ENCODE measurements at places on chromosomes 5 and 9.

DNA sequence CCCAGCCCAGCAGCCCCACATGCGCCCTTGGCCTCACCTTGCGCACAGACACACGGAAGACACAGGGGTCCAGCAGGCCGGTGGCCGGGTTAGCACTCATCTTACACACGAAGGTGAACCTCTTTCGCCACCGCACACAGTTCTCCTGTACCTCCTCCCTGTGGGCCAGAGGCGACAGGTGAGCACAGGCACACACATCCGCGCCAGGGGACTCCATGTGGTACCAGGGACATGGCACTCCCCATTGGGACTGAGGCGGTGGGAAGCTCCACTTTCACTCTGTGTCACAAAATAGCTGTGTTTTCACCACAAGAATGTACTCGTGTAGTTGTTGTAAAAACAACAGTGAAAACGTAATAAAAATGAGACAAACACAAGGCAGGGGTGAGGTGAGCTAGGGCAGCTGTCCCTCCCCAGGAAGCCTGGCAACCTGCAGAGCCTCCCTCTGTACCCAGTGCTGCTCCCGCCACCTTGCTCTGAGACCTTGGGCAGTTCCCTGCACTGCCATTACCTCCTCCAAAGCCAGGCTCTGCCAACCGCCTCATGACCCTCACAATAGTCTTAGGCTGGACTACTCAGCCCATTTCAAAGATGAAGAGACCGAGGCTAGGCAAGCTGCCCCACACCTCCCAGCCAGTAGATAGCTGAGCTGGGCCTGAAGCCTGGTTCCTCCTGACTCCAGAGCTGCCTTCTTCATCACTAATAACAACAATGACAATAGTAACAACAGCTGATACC lies 16.3 kb upstream of the DPM2 start:
- no peak for DNase-seq

- DNase-seq = no peak
These were observed 4.1 kb upstream of the IARS1 start for GRCh38 chr9:92297611-92298010.

- no peak for DNase-seq
These were observed 51.2 kb downstream of the SIL1 start for GRCh38 chr5:139146809-139147482.

DNA sequence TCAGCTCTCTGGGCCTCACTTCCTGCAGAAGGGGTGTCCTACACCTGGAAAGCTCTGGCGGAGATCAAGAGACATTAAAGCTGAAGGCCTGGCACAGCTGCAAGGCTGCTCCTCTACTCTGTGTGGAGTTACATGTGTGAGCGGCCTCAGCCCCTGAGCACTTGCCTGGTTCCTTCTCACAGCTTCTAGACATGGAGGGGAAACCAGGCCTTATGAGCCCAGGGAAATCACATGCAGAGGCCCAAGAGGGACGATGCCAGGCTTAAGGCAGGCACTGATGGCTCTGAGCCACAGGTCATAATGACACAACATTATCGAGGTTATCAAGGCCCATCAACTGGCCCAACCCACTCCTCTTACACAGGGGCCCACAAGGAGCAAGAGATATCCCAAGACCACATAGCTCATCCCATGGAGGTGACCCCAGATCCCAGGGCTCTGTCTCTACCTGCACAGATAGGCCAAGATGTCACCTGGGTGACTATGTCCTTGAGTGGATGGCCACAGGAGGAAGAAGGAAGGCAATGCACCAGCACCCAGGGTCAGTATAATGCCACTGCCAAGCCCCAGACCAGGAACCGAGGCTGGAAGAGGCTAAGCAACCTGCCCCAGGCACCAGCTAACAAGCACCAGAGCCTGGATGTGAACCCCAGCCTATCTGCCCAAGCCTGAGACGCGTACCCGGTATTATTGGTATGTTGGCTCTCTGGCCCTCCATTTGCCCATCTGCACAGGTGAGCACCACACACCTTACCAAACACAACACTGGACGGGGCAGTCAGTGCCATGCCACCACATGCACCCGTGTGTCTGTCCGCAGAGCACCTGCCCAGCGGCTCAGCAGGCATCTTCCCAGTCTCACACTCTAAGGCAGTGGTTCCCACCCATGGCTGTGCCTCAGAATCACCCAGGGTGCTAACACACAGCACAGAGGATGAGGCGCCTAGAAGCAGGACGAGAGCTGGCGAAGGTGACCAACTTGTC lies 143.3 kb downstream of the GABBR2 start:
- no peak for DNase-seq

DNA sequence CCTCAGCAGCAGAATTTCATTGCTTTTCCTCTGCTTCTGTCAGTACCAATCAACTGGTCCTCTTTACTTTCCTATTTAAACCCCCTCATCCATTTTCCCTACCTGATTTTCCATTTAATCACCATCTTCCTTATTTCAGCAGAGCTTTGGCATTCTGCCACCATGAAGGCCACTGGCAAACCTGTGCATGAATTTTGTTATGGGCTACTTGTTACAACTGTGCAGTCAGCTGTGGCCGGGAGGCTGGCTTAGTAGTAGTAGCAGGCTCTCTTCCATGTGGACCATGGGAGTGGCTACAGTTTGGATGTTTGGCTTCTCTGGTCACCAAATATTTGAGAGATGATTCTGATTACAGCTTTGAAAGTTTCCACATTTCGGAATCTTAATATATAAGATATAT lies 976.6 kb upstream of the SEMA6A start:
- no peak for DNase-seq

DNA sequence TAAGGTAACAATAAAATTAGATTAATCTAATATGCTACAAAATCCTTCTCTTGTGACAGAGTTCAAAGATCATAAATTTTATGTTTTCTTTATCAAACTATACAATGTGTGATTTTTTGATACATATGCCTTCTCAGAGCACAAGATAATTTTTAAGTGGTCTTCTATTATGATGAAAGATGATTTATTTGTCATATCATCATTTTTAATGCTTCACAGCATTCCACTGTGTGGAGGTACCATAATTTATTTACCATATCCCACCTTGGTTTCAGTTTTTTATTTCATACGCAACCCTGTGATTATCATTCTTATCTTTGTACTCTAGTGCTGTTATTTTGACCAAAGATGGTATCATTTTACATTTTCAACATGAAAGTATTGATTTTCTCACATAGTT lies 41.7 kb downstream of the POLK start:
- DNase-seq = no peak

DNA sequence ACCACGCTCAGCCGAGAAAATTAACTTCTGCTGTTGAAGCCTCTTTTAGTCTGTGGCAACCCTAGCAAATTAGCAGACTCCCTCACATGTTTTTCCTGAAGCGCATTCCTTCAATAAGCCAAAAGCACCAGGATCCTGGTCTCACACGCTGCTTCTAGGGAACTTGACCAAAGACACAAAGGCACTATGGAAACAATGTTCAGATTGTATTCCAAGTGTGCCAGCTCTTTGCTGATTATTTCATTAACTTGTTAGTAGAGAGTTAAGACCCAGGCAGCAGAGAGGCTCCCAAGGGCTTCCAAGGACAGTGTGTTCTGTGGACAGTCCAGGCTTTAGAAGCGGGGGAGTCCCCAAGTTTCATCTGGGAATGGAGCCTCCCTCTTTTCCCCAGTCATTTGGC lies 94.4 kb upstream of the BASP1 start:
- DNase-seq = no peak

DNA sequence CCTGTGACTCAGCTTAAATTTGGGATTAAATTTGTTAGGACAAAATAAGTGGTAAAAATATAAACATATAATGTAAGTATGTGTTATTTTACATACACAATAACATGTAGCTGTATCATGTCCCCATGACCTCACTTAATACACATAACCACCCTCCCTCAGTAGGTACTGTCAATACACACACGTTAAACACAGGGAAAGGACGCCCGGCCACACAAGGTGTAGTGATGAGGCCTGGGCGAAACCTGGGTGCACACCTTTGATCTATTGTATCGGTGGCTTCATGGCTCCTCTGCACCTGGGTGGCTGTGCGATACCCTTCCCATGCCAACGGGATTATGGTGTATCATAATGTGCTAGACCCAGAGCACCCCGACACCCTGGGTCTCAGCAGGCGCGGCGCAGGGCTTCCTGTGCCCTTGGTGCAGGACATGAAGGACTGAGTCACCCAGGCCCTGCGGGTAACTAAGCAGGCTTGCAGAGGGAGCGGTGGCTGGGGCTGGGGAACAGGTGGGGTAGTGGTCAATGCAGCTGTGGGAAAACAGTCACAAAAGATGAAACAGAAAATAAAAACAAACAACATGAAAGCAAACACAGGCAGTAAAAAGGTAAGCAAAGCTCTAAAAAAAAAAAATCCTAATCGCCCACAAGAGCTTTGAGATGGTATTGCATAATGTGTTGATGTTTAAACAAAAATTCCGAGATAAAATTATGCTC lies 127.5 kb upstream of the RETREG1 start:
- DNase-seq = no peak

DNA sequence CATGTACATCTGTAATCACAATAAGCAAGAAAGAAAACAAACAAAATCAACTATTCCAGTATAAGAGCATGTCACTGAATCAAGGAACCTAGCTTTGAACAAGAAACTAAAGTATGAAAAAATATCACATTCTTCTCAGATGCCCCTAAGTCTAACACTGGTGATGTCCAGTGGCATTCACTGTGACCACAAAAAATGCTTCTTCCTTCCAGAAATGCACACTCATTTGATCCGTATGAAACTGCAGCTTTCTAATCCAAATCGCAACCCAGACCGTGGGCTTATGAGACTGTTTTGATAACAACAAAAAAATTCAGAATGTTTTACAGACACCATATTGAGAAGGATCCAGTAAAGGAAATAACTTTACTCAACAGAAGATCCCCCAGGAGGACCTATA lies 320.1 kb upstream of the TARS1 start:
- DNase-seq = no peak

- no peak for DNase-seq
These were observed 23.7 kb upstream of the PTGES start for GRCh38 chr9:129776566-129776937.

DNA sequence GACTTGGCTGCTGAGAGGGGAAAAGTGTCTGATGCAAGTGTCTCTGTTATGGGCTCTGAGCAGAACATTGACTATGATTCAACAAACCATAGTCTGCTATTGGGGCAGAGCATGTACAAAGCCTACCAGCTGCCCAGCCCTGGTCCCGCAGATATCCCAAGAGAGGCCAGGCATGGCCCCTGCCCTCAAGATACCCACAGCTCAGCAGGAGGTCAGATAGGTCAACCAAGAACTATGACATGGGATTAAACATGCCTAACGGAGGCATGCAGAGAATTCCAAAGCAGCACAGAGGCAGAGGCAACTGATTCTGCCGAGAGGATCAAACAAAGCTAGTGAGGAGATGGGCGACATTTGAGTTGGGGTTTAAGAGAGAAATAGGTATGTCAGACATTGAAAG lies 39.9 kb upstream of the CPLX2 start:
- DNase-seq = no peak

GRCh38 chr9:35771943-35772342 lies 17.9 kb upstream of the MSMP start:
- DNase-seq = no peak

GRCh38 chr5:73446631-73447529 lies 1.7 kb downstream of the FOXD1 start:
- no peak for DNase-seq

DNA sequence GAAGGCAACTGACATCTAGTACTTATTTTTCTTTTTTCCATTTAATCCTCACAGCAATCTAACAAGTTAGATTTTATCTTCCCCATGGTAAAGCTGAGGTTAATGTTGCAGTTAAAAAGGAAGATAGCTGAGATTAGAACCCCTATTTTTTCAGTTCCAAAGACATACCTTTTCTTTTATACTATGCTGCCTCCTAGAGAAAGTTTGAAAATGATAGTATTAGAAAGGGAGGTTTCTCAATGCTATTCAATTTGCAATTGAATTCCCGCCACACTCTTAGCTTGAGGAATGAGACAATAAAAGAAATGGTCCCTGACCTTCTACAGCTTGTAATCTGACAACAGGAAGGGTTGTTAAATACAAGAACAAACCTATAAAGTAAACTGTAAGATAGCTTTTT lies 195.9 kb upstream of the TRIM32 start:
- DNase-seq = no peak

- DNase-seq = no peak
These were observed 122.8 kb upstream of the PUM3 start for GRCh38 chr9:2966565-2967300.

- DNase-seq = no peak
These were observed 18.2 kb upstream of the FNIP1 start for GRCh38 chr5:131814990-131815389.

- DNase-seq = no peak
These were observed 326.5 kb downstream of the SH3GL2 start for GRCh38 chr9:17905366-17905765.

GRCh38 chr9:113151696-113152630 lies 1.2 kb downstream of the SLC31A2 start:
- DNase-seq = no peak

- peak; percentile 19 for DNase-seq
These were observed 828 bp downstream of the ZSWIM6 start for GRCh38 chr5:61332851-61333320.

DNA sequence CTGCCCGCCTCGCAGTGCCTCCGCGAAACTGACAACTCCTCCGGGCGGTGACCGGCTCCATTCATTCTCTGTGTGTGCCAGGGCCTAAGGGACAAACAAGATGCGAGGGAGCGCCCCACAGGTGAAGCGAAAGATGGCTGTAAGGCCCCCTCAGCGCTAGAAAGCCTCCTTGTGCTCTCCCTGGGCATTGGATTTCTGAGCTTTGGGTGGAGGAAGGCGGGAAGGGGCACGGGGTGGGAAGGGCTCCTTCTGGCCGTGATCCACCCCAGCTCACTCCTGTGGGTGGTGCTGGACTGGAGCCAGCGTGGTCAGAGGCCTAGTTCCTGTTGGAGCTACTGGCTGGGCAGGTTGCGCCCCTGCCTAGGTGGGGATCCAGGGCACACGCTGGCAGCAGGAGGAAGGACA lies 943 bp downstream of the GALNT12 start:
- no peak for DNase-seq

DNA sequence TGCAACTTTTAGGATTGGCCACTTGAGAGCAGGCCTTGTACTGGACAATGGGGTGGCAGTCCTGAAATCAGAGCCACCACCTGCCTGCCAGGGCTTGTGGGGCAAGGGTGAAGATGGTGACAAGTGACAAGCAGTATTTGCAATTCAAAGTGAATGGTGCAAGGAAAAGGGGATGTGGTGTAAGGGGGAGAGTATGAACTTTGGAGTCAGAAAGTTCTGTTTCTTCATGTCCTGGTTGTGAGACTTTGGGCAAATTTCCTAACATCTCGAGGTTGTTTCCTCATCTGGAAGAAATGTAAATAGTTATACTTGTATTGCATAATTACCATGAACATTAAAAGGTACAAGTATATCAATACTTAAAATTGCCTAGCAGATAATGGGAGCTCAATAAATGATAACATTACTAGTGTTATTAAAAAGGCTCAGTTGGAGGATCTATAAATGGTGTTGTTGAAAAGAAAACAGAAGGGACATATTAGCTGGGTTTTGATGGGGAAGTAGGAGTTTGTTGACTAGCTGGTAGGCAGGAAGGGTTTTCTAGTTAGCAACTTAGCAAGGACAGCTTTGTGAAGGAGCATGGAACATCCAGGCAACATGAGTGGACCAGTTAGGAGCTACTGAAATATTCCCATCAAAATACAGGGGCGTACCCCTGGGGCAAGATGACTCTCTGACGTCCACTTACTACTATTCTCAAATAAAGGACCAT lies 21.3 kb upstream of the MEGF9 start:
- no peak for DNase-seq

GRCh38 chr5:174503461-174504265 lies 220.7 kb upstream of the MSX2 start:
- no peak for DNase-seq

- DNase-seq = peak; percentile 62
These were observed 138.9 kb downstream of the GADD45G start for GRCh38 chr9:89743573-89744254.

All from T-cell (primary cell).